ENCODE measurements at places on chromosomes 7 and 10. TPM values are rescaled to one million over a fixed set of nuclear protein-coding genes. Genes with fewer than 3 reads are reported as not detected.

- no peak for DNase-seq
Observed at GRCh38 chr7:18283045-18283444, 212.5 kb upstream of the HDAC9 start.

- DNase-seq = peak; percentile 27
Observed at GRCh38 chr10:67239864-67240497, 314.1 kb downstream of the LRRTM3 start.

DNA sequence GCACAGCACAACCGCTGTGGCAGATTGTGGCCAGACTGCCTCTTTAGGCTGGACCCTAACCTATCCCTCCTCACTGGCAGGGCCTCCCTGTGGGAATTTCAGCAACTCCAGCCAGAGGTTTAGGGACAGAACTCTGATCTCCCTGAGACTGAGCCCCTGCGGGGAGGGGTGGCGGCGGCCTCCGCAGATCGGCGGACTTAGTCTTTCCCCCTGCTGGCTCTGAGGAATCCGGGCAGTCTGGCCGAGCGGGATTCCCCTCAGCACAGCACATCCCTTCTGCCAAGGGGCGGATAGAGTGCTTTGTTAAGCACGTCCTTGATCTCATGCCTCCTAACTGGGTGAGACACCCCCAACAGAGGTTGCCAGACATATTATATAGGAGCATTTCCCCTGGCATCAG lies 224.2 kb upstream of the NPY start:
- DNase-seq = no peak

SPDYE8 gene
- total RNA-seq = 0.09 TPM

DNA sequence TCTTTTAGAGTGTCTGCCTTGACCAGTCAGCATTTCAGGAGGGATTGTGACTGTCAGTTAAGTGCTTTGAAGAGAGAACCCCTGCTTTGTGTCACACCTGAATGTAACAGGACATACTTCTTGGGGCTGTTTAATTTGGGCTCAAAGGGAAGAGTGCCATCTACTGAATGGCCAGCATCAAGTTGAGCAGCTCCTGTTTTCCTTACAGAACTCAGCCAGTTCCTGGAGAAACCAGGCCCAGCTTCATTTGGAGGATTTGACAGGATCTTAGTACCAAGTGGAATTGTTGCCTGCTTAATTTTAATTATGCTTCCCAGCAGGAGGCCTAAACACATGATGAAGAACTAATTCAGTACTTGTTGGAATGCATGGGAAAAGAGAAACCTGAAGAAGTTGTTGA lies 8.3 kb downstream of the ADD3 start:
- DNase-seq = no peak

DNA sequence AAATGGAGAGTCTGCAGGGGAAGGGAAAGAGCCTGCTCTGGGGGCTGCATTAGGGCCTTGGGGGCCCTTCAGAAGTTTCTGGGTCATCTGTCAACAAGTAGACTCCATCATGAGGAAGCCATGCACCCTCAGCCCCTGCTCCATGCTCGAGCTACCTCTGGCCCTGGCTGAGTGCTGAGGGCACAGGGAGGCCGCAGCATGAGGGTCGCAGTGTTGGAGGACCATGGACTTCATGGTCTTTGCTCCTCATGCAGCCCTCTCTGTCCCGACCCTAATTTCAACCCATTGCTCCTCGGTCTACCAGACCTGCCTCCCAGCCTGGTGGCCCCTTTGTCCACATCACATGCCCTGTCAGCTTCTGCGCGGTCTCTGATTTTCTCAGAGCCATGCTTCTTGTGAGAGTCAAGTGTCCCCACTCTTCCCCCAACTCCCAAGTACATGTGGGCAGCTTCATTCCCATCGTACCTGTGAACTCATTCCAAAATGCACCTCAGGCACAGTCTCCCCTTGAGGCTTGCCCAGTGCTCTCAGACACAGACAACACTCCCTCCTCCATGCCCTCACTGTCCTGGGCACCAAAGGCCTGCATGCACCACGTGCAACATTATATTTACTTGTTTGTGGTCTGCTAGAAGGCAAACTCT lies 14.7 kb downstream of the ZNF488 start:
- DNase-seq = no peak

DNA sequence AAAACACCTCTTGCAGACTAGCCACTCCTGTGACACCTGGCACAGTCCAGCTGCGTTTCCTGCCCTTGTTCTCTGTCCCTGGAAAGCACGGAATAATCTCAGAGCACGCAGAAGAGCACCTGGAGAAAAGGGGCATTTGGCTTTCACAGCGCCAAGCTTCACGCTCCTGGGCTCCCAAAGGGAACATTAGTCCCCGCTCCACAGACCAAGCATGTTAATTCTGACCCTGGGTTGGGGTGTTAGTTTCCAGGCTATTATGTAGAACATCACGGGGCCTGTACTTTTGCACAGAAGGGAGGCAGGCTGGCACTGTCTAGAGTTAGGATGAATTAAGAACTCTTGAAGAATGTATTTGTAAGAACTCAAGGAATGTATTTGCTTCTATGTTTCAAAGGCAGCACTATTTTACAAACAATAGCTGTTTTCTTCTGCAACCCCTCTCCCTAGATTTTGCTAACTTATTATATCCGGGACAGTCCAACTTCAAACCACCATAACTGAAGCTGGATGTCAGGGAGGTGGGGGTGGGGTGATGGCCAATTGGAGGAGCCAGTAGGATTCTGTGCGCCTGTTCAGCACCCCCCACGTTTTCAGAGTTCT lies 62.2 kb upstream of the TRIM8 start:
- no peak for DNase-seq

DNA sequence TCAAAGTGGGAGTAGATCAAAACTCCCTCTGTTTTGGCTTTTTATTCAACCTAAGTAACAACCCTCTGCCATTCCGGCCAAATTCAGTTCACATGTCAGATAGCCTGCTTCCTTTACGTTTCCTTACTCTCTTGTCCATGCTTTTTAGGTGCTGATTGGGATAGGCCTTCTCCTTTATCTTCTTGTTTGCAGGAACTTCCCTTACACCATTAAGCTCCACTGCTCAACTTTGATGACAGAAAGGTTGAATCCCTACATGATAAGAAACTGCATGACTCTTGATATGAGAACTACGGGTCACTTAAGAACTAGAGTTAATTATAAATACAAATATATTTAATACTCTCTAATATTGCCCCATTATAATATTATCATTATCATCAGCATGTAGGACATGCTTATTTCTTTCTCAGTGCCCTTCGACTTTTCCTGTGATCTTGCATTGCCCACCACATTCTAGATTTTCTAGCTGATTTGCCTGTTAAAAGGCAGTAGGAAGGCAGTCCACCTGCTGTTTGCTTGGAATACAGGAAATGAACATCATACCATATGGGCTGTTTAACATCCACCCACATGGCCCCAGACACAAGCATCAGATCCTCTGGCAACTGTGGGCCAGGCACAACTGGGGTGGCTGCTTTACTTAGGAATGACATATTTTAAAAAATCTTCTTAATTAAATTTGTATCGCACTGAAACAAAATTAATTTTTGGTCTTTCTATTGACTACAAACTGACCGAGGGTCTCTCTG lies 59.7 kb upstream of the CCDC6 start:
- no peak for DNase-seq

DNA sequence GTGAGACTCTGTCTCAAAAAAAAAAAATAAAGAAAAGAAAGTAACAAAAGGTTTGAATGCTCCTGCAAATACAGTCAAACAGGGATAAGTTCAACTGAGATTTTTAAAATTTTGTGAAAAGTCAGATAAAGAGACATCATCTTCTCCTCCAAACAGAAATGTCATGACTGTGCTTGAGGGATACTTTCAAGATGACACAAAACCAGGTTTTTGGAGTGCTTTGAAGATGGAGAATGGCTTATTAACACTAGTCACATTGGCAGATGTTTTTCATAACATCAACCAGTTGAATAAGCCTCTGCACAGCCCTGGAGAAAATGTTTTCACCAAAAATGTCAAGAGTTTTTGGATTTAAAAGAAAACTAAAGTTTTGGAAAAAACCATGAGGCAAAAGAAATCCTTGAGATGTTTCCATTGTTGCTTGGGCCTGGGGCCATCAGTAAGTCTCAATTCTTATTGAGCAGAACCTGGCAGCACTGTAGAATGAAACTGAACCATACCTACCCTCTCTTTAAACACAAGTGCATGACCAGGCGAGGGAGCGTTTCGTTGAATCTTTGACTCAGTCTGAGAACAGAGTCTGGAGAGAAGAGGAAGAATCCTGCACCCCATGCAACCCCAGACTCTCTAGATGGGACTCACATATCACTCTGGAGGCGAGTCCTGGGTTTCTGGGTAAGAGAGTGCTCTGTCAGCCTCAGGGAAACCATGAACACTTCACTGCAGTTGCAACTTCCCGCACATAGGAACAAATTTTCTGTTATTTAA lies 37.4 kb upstream of the PRKCQ start:
- DNase-seq = no peak

CLRN3 gene
- total RNA-seq = 0.09 TPM

DNA sequence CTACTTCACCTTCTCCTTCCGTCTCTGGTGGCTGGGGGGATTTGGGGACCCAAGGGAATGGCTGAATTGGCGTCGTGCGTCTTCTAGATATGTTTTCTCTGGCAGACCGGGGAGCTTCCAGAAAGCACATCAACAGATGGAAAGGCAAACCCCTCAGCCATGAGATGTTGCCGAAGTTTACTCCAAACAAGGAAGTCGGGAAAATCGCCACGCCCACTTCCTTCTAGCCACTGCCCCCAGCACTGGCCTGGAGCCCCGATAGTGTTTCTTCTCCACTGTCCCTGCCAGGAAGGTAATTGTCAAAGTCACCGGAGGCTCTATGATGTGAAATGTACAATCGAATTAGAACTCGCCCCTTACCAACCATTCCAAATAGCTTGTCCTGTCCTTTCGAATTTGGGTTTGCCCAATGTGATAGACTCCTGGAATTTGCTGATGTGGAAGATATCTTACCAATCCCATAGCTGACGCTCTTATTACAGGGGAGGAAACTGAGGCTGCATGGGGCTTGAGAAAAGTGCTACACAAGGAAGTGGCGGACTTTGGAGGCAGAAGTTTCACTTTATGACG lies 191.0 kb downstream of the LSM5 start:
- DNase-seq = peak; percentile 42

- no peak for DNase-seq
Observed at GRCh38 chr10:52447931-52448353, 133.9 kb downstream of the DKK1 start.

All from muscle of leg (tissue), 16 donors.